ENCODE measurements at places on chromosomes 13 and 19.

DNA sequence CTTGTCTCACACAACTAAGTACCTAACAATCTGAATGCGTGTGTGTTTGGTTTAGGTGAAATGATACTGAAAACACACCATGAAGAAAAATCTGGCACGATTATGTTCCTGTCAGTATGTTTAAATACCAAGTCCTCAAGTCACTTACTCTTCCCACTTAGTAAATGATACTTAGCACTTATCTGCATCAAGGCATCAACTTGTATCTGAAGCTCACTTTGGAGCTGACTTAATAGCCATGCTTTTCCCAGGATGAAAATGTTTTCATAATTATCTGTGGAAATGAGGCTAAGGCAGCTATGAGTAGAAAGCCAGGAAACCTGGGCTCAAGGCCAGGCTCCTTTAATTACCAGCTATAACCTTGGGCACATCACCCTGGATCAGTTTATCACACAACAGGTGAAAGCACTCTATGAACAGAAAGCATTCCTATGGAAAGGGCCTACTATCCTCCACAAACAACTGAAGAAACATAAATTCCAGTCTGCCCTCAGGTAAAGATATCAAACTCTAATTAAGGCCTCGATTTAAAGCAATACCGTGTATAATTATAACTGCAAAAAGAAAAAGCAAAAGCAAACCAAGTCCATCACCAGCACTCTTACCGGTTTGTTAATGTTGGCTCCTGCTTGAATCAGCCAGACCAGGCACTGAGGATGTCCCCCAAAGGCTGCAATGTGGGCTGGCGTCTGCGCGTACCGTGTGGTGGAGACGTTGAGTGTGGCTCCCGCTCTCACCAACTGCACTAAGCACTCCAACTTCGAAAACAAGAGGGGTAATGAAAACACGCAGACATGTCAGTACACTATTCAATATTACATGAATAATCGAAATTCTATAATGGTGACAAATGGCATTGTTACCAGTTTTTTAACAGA is 4.6 kb downstream of the ANKRD10 start:
- DNase-seq = no peak

GRCh38 chr13:51328488-51328887 is 11.0 kb upstream of the SERPINE3 start:
- no peak for DNase-seq

DNA sequence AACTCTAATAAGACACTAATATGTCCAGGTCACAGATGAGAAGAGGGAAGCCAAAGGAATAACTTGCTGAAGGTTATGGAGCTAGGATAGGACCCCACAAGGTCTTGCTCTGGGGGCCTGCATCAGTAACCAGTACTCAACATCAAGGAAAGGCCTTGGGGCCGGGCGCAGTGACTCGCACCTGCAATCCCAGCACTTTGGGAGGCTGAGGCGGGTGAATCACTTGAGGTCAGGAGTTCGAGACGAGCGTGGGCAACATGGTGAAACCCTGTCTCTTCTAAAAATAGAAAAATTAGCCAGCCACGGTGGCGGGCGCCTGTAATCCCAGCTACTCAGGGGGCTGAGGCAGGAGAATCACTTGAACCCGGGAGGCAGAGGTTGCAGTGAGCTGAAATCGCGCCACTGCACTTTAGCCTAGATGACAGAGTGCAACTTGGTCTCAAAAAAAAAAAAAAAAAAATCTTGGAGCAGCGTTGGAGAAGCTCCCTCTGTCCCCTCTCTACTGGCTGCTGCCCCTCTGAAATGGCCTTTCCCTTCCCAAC is 1.8 kb downstream of the LONP1 start:
- DNase-seq = no peak

- DNase-seq = no peak
Measured at GRCh38 chr13:110812869-110813645, 99.6 kb downstream of the ING1 start.

GRCh38 chr19:48962849-48963165 is 2.3 kb upstream of the FTL start:
- DNase-seq = no peak

- DNase-seq = no peak
Measured at GRCh38 chr19:35330475-35330874, 1.5 kb downstream of the CD22 start.

- DNase-seq = peak; percentile 50
Measured at GRCh38 chr19:50556282-50557008, 11.8 kb downstream of the LRRC4B start.

- no peak for DNase-seq
Measured at GRCh38 chr13:51806566-51806965, 2.6 kb upstream of the DHRS12 start.

GRCh38 chr19:54449701-54450069 is 686 bp downstream of the LENG8 start:
- no peak for DNase-seq

- no peak for DNase-seq
Measured at GRCh38 chr19:14661372-14661924, 13.2 kb downstream of the ADGRE3 start.

GRCh38 chr19:16381756-16382401 is 57.3 kb downstream of the KLF2 start:
- no peak for DNase-seq

DNA sequence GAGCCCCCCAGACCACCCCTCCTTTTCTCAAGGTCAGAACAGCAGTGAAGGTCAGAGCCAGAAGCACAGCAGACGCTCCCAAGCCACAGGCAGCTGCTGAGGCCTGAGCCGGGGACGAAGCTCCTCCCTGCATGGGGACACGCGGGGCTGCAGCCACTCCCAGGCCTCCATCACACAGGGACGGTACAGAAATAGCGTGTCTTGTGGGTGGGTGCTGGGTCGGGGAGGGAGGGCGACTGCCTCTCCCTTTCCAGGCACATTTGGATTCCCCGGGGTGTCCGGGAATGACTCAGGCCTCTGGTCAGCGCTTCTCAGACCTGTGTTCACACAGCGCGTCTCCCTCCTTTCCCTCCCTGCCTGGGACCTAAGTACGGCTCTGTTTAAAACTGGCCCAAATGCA is 33.2 kb downstream of the RASA3 start:
- DNase-seq = no peak

- DNase-seq = no peak
Measured at GRCh38 chr19:56113074-56113632, 7.9 kb downstream of the ZNF787 start.

GRCh38 chr19:58556622-58557220 is 1.7 kb downstream of the UBE2M start:
- no peak for DNase-seq

- no peak for DNase-seq
Measured at GRCh38 chr13:52994865-52995264, 33.7 kb upstream of the OLFM4 start.

DNA sequence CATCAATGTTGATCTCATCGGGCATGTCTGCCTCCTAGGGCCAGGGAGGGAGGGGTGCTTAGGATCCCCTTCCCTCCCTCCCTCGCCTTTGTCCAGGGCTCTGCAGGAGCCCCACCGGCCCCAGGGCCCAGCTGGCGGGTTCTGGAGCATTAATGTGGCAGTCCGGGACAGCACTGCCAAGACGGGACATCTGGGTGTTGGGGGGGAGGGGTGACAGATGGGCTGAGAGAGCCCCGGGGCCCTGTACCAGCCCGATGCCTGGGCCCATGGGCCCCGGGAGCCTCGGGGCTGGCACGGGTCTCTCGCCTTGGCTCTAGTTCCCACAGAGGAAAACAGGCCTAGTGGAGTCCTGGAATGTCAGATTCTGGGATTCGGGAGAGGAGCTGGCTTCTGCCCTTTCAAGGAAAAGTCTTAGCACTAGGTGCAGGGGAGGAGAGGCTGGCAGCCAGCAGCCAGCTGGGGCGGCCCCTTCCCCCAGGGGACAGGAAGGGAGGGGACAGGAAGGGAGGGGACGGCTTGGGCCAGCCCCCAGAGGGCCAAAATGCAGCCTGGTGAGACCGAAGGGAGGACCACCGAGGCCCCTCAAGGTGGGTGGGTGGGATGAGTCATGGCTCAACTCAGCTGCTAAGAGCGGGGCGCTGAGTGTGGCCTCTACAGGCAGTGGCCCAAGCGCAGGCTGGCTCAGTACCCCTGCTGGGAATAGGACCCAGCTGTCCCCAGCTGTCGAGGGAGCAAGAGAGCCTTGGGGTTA is 3.1 kb downstream of the PPP1R14A start:
- no peak for DNase-seq

- no peak for DNase-seq
Measured at GRCh38 chr13:110233951-110234280, 73.0 kb downstream of the COL4A1 start.

DNA sequence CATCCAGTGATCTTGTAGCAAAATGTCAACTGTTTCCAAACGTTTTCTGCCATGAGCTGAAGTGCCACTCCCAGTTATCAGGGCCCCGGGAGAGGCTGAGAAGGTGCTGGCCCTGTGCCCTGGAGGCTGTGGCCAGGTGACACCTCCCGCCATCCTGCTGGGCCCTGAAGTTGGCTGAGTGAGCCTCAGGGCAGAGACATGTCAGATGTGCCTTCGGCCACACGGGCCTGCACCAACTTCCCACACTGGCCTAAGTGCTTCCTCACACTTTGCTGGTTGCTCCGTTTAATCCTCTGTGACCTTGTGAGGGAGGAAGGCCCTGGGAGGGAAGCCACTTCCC is 4.8 kb downstream of the ADPRHL1 start:
- no peak for DNase-seq

Measured in stimulated activated CD8-positive, alpha-beta memory T cell treated with anti-CD3 and anti-CD28 coated beads, Interleukin-12 subunit alpha, Interleukin-12 subunit beta, amount 100 ng/mL, for 1 hour (primary cell).